Brain pericyte (primary cell): ENCODE measurements at places on chromosomes 16 and 17.

GRCh38 chr17:67289181-67289876, 44.3 kb upstream of the HELZ start:
- peak; percentile 75 for DNase-seq

DNA sequence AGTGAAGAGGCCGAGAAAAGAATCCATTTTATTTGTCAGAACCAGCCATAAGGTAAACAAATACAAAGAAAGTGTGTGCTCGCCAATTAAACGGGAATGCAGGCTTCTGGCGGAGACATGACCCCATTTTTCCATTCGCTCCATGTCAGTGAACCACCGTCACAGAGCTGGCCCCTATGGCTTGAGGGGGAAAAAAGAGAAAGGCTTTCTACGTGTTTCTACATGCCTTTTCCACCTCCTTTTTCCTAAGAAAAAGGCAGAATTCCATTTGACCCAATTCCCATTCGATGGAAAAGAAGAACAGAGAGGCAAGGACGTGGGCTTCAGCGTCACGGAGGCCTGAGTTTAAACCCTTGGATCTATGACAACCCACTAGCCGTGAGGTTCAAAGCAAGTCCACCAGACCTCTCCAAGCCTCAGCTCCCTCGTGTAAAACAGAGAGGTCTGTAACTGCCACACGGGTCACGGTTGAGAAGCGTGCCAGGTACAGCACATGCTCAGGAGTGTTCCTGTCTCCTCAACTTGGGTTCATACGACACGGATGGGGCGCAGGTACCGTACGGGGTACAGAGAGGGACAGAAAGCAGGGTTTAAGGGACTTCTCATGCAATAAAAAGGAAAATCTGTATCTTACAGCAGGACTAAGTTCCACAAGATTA, 91.9 kb downstream of the NXN start:
- no peak for DNase-seq

- DNase-seq, result no peak
Observed at GRCh38 chr16:721765-722540, 1.0 kb downstream of the ANTKMT start.

- no peak for DNase-seq
Observed at GRCh38 chr16:1357906-1358566, 6.3 kb downstream of the GNPTG start.

DNA sequence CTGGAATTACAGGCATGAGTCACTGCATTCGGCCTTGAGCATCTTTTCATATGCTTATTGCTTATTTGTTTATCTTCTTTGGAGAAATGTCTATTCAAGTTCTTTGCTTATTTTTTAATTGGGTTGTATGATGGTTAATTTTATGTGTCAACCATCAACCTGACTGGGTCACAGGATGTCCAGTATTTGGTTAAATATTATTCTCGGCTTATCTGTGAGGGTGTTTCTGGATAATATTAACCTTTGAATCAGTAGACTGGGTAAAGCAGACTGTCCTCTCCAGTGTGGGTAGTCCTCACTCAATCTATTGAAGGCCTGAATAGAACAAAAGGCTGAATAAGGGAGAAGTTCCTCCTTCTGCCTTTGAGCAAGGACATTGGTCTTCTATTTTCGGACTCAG, 142.0 kb downstream of the SSH2 start:
- DNase-seq, result no peak

DNA sequence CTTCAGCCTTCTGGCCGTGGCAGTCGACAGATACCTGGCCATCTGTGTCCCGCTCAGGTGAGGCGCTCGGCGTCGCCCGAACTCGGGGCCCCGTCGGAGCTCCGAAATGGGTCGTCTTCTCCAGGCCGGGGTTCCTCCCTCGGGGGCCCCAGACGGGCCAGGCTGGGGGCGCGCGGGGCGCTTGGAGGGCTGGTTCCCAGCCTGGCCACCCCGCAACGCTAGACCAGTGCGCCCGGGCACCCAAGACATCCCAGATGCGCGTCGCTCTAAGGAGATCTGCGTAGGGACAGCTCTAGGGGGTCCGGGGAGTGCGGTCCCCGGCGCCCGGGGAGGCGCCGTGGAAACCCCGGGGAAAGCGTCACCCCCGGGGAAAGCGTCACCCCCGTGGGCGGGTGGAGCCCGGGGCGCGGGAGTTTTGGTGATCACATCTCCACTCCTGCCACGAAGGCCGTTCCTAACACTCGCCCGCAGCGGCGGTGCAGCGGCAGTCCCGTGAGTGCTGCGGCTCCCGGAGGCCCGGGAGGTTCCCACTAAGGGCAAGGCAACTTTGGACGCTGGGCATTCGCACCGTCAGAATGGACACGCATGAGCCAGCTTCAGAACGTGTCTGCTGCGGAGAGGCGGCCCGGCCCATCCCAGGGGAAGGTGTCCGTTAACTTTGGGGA, 729 bp downstream of the ADORA2B start:
- DNase-seq, result no peak

DNA sequence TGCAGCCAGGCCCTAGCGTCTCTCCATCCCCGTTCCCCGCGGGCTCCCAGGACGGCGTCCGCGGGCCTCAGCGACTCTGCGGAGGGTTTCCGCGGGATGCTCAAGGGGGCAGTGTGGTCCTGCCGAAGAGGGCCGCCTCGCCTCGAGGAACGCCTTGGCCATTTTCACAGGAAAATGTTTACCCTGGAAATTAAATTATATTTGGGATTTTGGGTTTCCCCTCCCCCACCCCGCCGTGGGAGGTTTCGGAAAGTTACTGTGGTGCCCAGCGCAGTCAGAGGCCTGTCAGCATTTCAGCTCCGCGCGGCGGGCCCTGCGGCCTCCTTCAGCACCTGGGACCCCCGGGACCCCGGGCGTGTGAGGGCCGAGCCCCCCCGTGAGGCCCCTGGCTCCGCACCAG, 94.5 kb downstream of the PCTP start:
- no peak for DNase-seq

DNA sequence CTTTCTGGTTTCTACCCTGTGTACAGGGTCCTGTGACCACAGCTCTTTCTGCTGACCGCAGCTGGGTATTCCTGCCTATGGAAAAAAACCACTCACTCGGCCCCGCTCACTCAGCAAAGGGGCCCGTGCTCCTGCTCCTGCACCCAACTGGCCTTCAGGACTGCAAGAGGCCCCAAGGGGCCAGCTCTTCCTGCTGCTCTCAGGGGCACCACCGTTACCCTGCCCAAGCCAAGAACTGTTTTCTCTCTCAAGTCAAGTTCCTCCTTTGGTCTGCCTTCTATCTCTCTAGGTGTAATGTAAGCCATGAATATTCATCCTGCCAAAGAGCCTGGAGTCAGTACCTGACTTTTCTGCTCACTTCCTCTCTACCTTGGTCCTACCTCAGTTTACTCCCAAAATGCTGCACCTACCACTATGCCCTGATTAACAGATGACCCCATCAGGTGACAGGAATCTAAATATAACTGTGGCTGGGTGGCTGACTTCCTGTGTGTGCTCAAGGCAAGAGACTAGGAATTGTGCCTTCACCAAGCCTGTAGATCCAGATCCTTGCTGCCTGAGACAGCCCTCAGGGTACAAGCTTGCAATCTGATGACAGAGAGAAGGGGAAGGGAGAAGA, 20.4 kb upstream of the SCIMP start:
- no peak for DNase-seq

GRCh38 chr16:3625911-3626732, 14.7 kb upstream of the SLX4 start:
- DNase-seq, result no peak

DNA sequence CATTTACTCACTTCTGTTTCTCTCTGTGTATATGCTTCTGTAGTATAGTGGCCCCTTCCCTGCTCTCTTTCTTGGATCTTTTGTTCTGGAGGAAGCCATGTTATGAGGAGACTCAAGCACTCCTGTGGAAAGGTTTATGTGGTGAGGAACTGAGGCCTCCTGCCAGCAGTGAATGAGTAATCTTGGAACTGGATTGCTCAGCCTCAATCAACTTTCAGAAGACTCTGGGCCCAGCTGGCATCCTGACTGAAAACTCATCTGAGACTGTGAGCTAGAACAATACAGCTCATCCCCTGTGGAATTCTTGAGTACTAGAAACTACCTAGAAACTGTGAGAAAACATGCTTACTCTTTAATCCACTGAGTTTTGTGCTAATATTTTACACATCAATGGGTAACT, 133.1 kb upstream of the ZKSCAN2 start:
- DNase-seq, result no peak

DNA sequence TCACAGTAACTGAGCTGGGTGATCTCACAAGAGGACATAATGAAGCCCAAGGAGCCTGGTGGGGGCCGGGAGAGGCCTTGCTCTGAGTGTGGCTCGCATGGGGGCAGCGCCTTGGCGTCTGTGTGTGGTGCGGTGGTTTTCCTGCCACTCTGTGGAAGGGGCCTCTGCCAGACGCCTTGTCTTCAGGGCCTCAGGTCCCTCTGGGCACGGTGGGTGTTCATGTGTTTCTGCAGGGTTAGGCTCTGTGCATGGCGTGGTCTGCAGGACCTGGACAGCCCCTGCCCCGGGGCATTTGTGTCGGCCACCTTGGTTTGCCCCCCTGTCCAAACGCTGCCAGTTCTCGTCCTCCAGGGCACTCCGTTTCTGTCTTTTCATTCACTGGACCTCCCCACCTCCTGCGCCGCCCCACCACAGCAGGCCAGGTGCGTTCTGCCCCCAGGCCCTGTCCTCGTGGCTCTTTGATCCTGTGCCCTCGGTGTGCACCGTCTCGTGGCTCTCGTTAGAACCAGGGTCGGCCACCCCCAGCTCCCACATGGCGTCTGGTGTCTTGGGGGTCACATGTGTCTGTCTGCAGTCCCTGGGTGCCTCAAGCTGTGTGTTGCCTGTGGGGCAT, 43.7 kb upstream of the ZNF750 start:
- DNase-seq, result no peak

GRCh38 chr17:75250009-75250471, 11.4 kb downstream of the GGA3 start:
- no peak for DNase-seq

- DNase-seq, result no peak
Observed at GRCh38 chr16:66874079-66874775, 6.1 kb upstream of the PDP2 start.

- DNase-seq, result no peak
Observed at GRCh38 chr17:40279402-40279801, 8.3 kb upstream of the CDC6 start.

DNA sequence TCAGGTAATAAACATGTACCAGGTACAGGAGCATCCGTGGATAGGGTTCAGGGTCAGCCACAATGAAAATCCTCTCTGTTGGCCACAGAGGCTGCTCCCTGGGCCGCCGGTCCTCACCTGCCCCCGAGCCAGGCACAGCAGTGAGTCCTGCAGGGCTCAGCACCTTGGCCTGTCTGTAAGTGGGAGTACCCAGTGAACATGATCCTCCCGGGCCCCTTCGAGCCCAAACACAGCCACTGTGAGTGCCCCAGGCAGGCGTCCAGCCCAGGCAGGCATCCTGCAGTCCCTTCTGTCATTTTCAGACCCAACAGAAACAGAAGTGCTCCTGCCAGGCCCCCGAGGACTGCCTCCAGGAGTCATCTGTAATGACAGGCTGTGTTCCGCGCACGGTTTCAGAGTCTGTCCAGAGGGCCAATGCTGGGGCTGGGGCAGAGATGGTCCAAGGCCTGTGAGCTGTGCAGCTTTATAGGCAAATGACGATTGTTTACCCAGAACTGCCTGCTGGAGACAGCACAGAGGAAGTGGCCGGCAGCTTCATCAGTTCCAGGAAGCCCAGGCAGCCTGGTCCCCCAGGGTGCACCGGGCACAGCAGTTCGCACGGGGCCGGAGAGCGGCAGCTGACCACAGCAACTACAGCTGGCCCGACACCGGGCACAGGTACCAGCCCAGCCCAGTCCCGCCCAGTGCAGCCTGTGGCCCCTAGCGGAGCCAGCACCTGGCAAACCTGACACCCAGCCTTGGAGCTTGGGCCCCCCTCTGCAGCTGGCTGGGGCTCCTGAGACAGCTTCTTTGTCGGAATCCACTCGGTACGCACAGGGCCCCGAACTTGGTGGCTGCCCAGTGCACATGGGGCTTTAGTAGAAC, 13.2 kb downstream of the SLC7A5 start:
- peak; percentile 53 for DNase-seq

GRCh38 chr16:64406770-64407181, 715.1 kb downstream of the CDH11 start:
- DNase-seq, result no peak

DNA sequence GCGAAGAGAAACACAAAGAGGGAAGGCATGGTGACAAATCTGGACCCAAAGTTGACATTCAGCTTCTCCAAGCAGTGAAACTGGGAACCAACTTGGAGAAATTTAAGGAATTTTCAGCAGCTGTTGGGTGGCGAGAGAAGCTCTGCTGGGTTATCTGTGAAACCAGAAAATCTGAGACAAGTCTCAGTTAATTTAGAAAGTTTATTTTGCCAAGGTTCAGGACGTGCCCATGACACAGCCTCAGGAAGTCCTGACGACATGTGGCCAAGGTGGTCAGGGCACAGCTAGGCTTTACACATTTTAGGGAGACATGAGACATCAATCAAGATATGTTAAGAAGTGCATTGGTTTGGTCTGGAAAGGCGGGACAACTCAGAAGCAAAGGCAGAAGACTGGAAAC, 11.2 kb upstream of the CD300LF start:
- DNase-seq, result no peak

- DNase-seq, result peak; percentile 10
Observed at GRCh38 chr17:58232707-58233156, 5.7 kb upstream of the LPO start.

DNA sequence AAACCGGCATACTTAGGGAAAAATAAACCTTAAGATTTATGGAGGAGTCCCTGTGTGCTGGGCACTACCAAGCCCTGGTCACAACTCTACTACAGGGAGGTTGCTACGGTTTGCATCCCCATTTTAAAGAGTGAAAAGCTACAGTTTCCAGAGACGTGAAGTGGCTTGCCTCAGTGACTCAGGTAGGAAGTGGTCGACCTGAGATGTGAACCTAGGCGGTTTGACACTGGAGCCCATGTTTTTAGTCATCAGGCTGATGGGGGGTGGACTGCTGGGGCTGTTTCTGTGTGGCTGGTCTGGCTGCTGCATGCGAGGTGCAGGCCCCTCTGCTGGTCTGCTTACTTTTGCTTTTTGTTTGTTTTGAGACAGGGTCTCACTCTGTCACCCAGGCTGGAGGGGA, 6.6 kb downstream of the COX6A2 start:
- DNase-seq, result no peak

DNA sequence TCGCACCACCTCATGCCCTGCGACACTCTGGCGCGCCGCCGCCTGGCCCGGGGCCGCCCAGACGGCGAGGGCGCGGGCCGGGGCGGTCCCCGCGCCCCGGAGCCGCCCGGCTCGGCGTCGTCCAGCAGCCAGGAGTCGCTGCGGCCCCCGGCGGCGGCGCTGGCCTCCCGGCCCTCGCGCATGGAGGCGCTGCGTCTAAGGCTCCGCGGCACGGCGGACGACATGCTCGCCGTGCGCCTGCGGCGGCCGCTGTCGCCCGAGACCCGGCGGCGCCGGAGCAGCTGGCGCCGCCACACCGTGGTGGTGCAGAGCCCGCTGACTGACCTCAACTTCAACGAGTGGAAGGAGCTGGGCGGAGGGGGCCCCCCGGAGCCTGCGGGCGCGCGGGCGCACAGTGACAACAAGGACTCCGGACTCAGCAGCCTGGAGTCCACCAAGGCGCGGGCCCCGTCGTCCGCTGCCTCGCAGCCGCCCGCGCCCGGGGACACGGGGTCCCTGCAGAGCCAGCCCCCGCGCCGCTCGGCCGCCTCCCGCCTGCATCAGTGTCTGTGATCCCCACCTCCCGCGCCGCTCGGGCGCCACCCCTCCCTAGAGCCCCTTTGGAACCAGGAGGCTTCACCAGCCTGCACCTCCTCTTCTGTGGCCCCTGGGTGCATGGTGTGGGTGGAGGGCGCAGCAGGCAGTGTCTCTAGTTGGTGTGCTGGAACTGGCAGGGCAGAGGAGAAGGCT, 82.3 kb downstream of the ARHGAP23 start:
- no peak for DNase-seq
